ENCODE measurements at places on chromosomes 7 and 10. TPM values are rescaled to one million over a fixed set of nuclear protein-coding genes. Genes with fewer than 3 reads are reported as not detected.

GRCh38 chr10:123559823-123560092 is 106.4 kb upstream of the GPR26 start:
- DNase-seq, result no peak

DNA sequence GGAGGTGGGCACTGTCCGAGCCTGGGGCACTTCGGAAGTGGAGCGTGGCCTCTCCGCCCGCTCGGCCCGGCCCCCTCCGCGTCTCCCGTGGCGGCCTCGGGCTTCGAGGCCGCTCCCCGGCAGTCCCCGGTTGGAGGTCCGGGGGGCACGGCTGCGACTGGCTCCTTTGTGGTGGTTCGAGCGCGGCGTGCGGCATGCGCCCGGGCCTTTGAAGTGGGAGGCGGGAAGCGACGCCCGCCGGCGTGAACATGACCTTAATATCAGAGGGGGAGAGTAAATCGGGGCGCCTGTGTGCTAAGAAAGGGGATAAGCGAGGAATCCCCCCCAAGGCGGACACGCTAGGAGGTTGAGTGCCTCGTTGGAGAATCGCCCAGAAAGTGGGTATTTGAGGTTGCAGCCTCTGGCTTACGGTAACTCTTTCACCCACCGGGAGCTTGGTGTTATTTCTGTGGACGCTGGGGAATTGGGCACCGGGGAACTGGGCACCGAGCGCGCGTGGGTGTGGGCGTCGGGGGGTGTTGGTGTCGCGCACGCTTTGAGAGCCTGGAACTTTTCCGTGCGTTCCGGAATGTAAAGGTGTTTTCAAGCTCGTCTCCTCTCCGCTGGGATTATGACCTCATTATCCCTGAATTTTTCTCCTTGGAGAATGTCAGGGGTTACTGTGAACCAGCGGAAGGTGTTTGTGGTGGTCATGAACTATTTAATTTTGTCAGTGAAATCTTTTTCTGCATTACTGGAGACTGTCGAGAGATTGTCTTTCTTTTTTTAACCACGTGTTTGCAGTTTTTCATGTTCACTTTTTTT is 660 bp downstream of the SUV39H2 start:
- peak; percentile 21 for DNase-seq

- no peak for DNase-seq
Measured at GRCh38 chr7:47038621-47039020, 543.3 kb downstream of the TNS3 start.

DNA sequence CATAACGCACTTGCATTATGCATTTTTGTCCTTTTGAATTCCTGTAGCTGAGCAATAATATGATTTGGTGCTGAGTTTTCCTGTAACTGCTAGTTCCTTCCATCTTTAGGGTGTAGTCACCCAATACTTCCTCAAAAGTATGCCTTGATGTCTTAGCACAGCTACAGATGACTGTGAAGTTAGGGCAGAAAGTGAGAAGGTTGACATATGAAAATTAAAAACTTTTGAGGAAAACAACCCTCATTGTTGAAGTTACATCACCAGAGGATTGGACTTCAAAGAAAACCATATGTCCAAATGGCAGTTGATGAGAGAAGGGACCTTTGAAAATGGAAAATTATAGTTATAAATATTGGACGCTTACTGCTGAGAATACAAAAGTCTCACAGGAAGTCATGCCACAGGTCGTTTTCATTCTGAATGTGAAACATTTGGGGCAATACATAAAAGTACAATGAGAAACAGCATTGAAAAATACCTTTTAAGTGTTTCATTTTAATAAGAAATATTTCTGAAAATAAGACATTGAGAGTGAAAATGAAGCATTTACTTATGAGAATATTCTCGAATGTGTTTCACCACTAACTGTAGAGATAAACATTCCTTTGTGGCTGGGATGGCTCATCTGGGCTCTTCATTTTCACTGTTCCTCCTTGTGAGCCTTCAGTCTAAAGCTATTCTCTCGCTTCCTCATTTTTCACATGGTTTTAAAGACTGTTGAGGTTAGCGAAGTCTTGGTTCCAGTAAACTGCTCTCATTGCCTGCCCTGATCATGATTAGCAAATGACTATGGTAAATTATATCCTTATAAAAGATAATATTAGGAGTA is 61.4 kb upstream of the NME8 start:
- no peak for DNase-seq

DNA sequence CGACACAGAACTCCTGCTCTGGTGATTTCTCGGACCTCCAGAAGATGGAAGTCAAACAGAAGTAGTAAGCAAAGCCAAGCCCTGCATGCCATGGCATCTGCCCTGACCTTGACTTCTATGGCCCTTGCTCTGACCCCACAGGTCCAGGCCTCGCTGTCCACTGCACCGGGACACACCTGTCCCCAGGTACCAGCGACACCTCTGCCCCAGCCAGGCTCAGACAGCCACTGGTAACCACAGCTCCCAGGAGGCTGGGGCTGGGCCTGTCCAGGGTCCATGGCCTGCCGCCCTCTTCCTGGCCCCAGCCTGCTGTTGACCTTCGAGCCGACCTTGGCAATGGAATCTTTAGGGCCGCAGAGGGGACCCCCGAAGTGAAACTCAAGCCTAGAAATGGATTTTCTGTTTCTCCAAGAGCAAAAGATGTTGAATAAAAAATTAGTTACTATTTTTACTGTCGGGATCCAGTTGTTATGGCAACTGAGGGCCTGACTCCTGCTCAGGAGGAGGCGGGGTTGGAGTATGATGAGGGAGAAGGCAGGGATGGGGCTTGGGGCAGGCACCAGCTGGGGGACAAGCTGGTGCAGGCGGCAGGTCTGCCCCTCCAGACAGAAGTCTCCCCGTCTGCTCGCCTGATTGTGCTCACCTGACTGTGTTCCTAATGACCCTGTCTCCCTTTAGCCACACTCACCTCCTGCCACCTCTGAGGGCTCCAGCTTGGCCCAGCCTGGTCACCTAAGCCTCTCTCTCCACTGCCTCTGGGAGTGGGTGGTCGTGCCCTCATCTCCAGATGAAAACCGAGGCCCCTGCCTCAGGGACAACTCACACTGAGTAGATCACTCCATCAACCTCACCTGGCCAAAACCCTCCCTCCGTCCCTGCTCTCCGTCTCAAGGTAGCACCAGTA is 4.1 kb upstream of the MMD2 start:
- DNase-seq, result no peak

DNA sequence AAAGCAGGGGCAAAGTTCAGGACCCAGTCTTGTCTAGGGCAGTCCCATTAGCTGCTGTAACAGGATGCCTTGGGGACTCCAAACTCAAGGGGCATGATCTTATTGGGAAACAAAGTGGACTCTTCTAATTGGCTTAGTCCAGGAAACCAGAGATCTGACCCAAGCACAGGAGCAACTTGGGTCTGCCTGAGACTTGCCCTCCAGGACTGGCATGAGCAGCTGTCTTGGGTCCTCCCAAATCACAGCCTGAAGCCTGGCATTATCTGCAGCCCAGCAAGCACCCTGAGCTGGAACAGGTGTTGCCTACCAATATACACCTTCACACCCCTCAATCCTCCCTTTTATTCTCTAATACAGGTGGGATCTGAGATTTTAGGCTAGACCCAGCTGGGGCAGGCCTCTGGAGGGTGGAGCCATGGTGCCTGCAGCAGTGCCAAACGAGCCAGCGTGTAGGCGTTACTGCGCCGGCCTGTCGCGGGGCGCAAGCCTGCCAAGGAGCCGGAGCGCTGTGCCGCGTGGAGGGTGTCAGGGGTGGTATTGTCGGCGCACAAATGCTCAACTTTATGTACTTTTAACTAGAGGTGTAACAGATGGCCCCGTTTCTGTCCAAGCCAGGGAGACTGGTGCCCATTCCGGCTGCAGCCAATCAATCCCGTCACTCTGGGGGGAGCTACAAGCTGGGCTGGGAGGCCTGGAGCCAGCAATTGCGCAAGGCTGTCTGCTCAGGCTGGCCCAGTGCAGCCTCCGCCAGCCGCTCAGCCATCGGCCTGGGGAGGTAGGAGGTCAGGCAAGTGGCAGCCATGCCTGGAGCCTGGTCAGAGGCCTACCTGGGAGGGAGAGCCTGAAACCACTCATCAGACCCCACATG is 12.8 kb upstream of the LBX1 start:
- DNase-seq, result no peak

Gene PHTF2
- total RNA-seq, result 4.3 TPM
